GM12878 (cell line): ENCODE measurements at places on chromosomes 6 and 20.

GRCh38 chr6:29547573-29547972 lies 12.0 kb downstream of the UBD start:
- DNase-seq = no peak

DNA sequence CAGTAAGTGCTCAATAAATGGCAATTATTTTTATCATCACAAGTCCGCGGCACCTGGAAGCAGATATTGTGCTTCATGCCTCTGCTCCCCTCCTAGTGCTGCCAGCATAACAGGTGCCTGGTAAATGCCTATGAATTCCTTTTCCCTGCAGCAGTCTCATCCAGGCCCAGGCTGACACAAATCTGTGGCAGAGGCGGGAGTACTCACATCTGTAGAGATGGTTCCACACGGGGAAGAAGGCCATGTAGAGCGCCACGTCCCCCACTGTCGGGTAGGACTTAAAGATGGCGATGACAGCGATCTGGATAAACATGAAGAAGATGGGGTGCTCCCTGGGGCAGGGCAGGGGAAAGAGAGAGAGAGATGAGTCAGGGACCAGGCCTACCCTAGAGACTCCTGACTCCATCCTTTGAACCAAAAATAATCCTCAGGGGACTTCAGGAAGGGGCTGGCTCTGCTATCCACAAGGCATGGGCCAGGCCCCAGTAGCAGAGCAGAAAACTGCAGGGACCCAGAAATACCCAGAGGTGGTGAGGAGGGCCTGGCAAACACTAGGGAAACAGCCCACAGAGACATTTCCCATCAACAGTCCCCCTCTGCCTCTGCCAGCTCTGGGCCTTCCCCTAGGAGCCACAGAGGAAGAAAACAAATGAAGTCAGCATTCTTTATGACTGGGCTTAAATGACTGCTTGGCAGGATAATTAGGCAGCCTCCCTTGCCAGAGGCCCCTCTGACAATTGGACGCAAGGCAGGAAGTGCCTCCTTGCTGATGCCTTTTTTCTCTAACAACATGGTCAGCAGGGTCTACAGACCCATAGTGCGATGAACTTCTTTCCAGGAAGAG lies 23.0 kb downstream of the MAP1LC3A start:
- peak; percentile 21 for DNase-seq

DNA sequence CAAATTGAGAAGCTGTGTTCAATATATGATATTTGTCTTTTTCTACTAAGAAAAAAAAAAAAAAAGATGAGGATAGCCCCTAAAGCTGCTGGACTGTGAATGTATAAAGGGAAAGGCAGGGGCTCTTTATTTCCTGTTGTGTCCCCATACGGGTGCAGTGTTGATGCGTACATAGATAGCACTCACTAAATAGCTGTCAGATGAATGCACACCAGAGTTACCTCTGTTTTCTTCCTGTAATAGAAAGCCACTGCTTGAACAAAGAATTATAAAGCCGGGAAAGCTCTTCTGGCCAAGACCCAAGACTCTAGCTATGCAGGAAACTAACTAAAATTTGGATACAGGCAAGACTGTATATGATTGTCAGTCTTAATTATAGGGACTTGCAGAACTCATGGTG lies 260.0 kb downstream of the FARS2 start:
- DNase-seq = no peak

- no peak for DNase-seq
Measured at GRCh38 chr6:89566008-89566800, 72.3 kb downstream of the LYRM2 start.

GRCh38 chr6:116557893-116558292 lies 4.3 kb downstream of the CALHM4 start:
- no peak for DNase-seq
